ENCODE measurements at places on chromosomes 16 and 17. TPM values are rescaled to one million over a fixed set of nuclear protein-coding genes. Genes with fewer than 3 reads are reported as not detected.

Gene KLHL10
- total RNA-seq: not detected

GRCh38 chr16:6297666-6298410, 1034.8 kb upstream of the RBFOX1 start:
- no peak for DNase-seq

GRCh38 chr16:65453646-65454045, 331.8 kb upstream of the CDH11 start:
- DNase-seq: no peak

- DNase-seq: no peak
Observed at GRCh38 chr17:57873261-57874057, 23.6 kb upstream of the MRPS23 start.

DNA sequence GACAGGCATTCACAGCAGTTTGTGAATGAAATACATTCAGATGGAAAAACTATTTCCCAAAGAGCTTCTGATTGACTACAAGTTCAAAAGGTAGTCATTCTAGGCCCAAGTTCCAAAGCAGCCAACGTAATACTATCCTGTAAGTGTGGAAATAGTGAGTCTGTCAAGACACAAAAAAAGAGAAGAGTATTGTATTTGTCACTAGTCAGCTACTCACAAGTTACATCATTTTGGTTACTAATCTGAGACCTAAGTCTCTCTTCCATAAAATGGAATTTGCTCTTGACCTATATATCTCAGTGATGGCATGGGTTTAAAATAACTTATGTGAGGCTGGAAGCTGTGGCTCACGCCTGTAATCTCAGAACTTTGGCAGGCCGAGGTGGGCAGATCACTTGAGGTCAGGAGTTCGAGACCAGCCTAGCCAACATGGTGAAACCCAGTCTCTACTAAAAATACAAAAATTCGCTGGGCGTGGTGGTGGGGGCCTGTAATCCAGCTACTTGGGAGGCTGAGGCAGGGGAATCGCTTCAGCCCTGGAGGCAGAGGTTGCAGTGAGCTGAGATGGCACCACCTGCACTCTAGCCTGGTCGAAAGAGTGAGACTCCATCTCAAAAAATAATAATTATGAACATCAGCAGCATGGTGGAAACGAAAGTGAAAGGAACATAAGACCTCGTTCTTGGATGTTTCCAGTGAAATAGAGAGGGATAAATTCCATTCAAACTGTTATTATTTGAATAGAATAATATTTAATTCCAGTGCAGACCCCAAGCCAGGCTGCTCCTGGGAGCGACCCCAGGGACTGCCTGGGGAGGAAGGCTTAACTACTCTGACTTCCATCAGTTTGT, 2.9 kb downstream of the CMC2 start:
- DNase-seq: peak; percentile 33

GRCh38 chr16:30663038-30663437, 4.8 kb downstream of the FBRS start:
- no peak for DNase-seq

DNA sequence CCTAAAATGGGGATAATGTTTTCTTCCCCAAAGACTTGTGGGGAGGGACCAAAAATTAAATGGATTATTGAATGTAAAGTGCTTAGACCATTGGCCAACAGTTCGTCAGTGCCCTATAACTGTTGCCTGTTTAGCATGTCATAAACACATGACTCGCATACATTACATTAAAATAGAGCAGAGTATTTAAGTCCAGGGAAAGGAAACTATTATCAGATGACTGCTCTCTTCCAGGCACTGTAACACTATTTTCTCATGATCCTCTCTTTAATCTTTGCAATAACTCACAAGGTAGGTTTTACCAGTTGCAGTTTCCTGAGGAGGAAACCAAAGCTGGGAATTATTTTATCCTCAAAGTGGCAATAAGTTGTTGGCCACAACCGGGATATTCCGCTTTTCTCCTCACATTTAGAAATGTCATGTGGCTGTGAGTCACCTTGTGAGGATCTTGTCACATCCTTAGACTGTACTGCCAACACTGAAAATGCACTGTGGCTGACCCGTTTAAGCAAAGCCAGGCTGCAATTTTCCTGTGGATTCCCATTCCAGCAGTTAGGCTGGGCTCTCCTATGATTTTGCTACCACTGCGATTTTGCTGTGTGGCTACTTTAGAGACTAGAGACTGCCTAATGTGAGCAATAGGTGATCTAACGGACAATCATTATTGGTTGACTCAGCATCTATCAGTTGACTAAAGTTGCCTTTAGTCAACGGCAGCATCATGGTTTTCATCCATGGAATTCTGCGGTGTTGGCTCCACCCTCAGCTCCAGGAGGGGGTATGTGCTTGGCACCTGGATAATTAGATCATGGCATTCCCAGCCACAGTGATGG, 58.3 kb upstream of the DHX40 start:
- no peak for DNase-seq

DNA sequence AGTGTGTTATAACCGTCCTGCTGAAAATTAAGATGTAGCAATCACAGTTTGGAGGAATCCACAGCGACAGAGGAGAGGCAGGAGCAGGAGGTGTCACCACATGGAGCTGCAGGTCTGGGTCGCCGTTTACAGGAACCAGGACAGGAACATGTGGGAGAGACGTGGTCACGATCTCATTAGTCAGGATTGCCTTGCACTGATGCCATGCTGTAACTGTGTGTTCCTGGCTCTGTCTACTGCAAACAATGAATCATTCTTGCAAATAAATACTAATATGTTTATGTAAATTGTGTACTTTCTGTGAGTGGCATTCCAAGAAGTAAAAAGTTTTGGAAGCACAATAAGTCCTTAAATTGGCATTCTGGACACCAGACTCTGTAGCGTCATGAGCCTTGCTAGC, 271.8 kb downstream of the CPPED1 start:
- DNase-seq: no peak

GRCh38 chr17:77617516-77617915, 341.0 kb upstream of the TNRC6C start:
- no peak for DNase-seq

Gene SLC16A6
- total RNA-seq: 6.9 TPM

GRCh38 chr17:73268582-73269328, 7.1 kb upstream of the CPSF4L start:
- no peak for DNase-seq

DNA sequence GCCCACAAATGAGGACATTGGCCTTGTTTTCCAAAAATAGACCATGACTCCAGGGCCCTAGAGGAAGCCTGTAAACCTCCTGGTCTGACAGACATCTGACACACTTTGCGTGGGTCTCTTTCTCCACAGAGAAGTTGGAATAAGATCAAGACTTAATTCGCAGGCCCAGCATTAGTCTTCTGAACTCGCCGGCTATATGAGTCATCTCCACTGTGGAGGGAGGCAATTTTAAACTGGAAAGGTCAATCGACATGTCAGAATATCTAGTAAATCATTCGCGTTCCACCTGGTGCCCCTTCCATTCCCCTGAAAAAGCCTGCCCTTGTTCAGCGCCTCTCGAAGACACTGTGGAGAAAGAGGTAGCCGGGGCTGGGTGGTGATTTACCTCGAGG, 140.1 kb downstream of the CLEC16A start:
- no peak for DNase-seq

- DNase-seq: no peak
Observed at GRCh38 chr17:2025622-2026309, 632 bp upstream of the RTN4RL1 start.

DNA sequence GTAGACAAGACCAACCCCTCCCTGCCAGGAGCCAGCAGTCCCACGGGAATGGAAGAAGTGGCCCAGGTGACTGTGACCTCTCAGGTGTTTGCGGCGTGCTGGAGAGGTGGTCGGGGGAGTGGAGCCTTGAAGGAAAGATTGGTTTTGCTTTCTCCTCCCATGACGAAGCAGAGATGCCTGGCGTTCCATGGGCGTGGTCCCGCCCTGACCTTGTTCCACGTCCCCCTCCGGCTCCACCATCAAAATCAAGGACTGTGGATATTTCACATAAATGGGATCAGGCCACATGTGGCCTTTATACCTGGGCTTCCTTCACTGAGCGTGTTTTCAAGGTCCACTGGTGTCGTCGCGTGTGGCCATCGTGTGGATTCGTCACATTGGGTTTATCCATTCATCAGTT, 270.6 kb upstream of the TNRC6C start:
- DNase-seq: no peak

Gene WNT3
- total RNA-seq: not detected

GRCh38 chr17:39229274-39229913, 3.6 kb upstream of the STAC2 start:
- no peak for DNase-seq

DNA sequence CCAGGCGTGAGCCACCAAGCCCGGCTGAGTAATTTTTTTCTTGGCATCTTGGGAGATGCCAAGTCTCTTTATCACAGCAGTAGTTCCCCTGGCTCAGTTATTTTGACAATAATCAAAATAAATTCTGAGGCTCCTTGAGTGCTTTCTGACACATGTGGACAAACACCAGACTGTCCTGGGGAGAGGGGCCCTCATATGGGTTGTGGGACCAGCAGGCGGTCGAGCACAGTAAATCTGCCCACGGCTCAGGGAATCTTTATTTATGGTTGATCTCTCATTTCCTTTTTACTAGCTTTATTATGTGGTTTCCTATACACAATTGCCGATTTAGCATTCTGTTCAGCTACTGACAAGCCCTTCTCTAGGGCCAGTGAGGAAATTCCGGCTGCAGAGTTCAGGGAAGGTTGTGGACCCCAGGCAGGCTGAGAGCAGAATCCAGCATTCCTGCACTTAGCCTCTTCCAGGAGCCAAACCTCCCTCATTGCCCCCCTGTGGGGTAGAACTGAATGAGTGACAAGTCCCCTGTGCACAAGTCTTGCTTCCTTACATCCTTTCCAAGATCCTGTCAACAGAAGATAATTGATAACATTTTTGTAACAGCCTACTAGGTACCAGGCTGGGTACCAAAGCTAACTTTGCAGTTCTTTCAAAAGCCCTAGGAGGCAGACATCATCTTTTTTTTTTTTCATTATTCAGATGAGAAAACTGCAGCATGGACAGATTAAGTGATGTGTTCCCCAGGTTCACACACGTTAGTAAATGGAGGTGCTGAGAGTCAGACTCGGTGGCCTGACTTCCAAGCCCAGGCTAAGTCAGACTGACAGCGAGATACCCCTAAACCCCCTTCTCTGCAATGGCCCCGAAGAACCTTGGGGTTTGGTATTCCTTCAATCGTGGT, 40.2 kb downstream of the HS3ST3B1 start:
- DNase-seq: no peak

- DNase-seq: no peak
Observed at GRCh38 chr16:29712809-29713208, 33.0 kb downstream of the C16orf54 start.

Gene RDM1
- total RNA-seq: 0.87 TPM

DNA sequence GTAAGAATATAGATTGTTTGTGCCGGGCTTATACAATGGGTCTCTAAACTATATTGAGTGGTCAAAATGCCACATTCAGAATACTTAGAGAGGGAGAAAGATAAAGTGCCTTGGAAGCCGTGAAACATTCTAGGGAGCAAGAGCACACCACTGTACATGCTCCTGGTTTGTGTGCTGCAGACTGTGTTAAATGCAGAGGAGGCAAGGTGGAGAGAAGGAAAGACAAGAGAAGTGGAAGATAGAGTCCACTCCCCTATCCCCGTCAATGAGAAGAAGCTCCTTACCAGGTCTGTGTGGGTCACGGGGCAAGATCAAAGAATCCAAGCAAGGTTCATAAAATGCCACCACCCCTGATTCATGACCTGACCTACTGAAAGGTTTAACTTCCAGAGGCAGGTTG, 267.1 kb upstream of the TBX2 start:
- DNase-seq: no peak

GRCh38 chr16:21235199-21235585, 1.7 kb downstream of the ANKS4B start:
- no peak for DNase-seq

DNA sequence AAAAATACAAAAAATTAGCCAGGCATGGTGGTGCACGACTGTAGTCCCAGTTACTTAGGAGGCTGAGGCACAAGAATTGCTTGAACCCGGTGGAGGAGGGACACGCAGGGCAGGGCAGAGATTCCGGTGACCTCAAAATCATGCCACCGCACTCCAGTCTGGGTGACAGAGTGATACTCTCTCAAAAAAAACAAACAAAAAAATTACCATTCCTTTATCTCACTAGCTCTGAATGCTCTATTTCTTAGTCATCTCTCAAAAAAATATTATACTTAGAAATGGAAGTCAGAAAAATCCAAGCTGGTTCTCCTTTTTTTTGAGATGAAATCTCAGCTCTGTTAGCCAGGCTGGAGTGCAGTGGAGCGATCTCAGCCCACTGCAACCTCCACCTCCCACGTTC, 40.8 kb downstream of the SPOP start:
- DNase-seq: no peak

- no peak for DNase-seq
Observed at GRCh38 chr17:31908386-31908785, 6.9 kb upstream of the UTP6 start.

GRCh38 chr17:43713494-43714162, 45.0 kb downstream of the SOST start:
- no peak for DNase-seq

DNA sequence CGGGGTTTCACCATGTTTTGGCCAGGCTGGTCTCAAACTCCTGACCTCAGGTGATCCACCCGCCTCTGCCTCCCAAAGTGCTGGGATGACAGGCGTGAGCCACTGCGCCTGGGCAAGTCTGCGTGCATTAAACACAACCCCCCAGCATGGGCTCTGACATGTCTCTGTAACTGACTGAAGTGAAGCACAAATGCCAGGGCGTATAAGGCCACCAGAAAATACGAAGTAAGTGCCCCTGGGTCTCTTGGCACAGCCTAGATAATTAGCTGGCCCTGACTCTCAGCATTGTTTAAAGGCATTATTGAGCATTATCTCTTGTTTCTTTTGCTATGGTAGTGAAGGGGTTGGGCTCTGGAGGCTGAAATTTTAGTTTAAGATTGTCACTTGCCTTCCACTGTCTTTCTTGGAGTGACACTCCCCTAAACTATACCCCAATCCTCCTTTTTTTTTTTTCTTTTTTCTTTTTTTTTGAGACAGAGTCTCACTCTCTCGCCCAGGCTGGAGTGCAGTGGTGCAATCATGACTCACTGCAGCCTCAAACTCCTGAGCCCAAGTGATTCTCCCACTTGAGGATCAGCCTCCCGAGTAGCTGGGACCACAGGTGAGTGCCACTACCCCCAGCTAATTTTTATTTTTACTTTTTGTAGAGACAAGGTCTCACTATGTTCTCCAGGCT, 8.2 kb upstream of the SEC14L1 start:
- no peak for DNase-seq

- DNase-seq: no peak
Observed at GRCh38 chr16:86761111-86762031, 183.0 kb downstream of the FOXL1 start.

GRCh38 chr17:78777881-78778280, 4.2 kb downstream of the CYTH1 start:
- peak; percentile 39 for DNase-seq

GRCh38 chr17:39699818-39700147, at the start of gene ERBB2:
Gene ERBB2 (plus strand): TSS chr17:39700064. CDS start chr17:39700239, 175 bp downstream.
- no peak for DNase-seq

DNA sequence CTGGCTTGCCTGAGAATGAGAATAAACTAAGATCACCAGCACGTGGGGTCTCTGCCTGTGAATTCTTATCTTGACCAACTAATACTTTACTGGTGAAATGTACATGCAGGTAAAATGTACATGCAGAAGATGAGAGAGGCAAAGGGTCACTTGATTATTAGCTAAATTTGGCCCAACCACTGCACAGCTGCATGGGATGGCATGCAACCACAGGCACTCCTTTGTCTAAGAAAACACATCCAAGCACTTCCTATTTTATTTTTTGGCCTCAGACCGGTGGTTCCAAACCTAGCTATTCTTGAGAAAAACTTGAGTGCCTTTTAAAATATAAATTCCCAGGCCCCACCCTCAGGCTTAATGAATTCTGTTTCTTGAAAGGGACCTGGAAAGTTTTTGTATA, 77.9 kb downstream of the SYCE1L start:
- no peak for DNase-seq

- no peak for DNase-seq
Observed at GRCh38 chr16:1723450-1724147, 17.6 kb downstream of the MAPK8IP3 start.

Gene CLUH
- 44.1 TPM for total RNA-seq

Data from CD4-positive, alpha-beta memory T cell (primary cell).